Activated T-helper 1 cell treated with Interleukin-2 at 50 U/mL for 16 hours (primary cell): ENCODE measurements at places on chromosomes 13 and 19.
A peak's percentile ranks its signal among the peaks of the same experiment; 100 is the strongest.

DNA sequence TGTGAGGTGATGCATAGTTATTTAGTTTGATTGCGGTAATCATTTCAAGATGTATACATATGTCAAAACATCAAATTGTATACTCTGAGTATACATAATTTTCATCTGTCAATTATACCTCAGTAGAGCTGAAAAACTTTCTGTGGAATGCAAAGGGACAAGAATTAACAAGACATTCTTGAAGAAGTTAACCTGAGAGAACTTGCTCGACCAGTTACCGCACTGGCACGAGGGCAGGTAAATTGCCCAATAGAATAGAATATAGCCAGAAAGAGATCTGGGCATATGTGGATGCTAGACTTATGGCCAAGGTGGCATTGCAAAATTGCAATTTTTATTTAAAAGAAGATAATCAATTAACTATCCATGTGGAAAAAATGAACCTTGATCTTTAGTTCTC is 42.3 kb upstream of the GJB6 start:
- no peak for DNase-seq

DNA sequence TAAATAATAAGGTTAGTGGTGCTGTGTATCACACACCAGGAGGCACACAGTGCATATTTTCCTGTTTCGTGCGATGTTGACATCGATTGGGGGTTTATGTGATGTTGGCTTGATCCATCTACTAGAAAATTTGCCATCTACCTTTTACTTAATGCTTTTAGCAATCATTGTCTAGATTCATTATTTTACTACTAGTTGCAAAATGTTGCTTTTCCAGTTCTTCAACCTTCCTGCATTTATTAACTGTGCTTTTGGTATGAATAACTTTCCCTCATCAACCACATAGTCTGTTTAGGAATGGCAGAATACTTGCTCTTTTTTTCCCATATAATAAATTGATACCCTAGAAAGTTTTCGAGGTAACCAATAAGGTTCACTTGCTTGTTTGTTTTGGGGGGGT is 17.5 kb downstream of the C13orf42 start:
- no peak for DNase-seq

- DNase-seq: no peak
Measured at GRCh38 chr13:77565635-77566034, 30.1 kb downstream of the SCEL start.

- DNase-seq: no peak
Measured at GRCh38 chr13:51192348-51192747, 29.9 kb upstream of the FAM124A start.

GRCh38 chr13:30017880-30018279 is 167.5 kb upstream of the UBL3 start:
- DNase-seq: no peak

DNA sequence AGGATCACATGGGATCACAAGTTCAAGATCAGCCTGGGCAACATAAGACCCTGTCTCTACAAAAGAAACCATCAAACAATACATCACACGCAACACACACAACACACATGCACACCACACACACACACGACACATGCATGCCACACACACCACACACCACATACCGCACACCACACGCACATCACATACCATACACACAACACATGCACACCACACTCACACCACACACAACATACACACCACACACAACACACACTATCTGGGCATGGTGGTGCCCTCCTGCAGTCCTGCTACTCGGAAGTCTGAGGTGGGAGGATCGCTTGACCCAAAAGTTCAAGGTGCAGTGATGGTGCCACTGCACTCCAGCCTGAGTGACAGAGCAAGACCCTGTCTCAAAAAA is 198.3 kb downstream of the USP12 start:
- DNase-seq: no peak

DNA sequence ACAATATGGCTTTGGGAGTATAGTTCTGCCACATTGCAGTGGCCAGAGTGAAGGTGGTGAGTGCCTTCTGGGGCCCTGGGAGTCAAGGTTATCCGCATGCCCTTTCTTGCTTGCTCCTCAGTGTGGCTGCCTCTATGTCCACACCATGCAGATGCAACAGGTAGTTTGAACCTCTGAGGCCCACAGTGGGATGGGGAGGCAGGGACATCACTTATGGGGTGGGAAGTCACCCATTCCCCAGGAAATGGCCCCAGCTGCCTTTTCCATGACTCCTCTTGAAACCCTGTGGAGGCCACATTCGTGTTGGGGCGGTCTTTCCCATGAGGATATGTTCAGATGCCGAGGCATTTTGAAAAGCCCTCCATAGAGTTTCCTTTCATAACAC is 20.0 kb upstream of the ALOX5AP start:
- DNase-seq: no peak

DNA sequence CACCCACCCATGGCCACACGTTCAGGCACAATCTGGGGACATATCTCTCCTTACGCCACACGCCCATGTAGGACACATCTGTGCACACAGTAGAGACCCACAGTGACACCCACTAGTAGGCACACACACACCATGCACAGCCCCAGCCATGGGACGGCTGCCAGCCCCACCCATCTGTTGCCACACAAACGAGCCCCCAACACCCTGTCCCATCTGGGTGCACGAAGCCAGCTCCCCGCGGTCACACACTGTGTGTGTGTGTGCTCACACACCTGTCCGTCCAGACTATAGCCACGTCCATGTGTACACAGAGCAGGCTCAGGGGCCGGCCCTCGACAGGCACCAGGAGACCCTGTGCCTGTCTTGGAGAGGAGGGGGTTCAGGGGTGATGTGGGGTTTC is 10.6 kb downstream of the ERFL start:
- DNase-seq: no peak

DNA sequence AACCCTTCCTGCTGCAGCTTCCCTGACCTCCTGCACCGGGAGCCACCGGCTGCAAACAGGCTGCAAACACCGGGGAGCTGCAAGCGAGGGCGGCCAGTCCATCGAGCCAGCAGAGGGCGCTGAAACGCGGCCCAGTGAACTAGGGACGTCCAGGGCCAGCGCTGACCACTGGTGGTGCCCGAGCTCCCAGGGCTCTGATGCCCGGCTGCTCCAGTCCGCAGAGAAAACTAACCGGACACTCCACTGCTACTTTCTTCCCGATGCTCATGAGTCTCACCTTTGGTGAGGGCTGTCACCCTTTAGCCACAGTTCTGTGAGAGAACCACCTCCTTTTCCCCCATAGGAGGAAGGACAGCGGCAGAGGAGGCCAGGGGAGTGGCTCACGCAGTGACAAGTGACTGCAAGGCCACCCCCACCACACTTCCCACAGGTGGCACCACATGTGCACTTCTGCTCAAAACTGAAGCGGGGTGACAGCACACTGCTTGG is 82.8 kb upstream of the MTIF3 start:
- DNase-seq: peak; percentile 5

GRCh38 chr13:43629691-43630480 is 156.9 kb downstream of the ENOX1 start:
- DNase-seq: no peak

GRCh38 chr19:13844130-13844631 is 32.8 kb upstream of the NANOS3 start:
- no peak for DNase-seq

DNA sequence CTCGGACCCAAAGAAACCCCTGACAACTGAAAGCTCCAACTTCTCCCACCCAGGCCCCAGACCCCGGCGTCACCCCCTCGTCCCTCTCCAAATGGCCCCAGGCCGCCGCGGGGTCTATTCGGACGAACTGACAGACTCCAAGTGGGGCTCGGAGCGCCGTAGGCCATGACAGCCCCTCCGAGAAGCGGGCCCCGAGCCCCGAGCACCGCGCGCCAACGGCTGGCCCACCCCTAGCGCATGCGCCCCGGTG is 360 bp downstream of the DDX39A start:
- peak; percentile 71 for DNase-seq

DNA sequence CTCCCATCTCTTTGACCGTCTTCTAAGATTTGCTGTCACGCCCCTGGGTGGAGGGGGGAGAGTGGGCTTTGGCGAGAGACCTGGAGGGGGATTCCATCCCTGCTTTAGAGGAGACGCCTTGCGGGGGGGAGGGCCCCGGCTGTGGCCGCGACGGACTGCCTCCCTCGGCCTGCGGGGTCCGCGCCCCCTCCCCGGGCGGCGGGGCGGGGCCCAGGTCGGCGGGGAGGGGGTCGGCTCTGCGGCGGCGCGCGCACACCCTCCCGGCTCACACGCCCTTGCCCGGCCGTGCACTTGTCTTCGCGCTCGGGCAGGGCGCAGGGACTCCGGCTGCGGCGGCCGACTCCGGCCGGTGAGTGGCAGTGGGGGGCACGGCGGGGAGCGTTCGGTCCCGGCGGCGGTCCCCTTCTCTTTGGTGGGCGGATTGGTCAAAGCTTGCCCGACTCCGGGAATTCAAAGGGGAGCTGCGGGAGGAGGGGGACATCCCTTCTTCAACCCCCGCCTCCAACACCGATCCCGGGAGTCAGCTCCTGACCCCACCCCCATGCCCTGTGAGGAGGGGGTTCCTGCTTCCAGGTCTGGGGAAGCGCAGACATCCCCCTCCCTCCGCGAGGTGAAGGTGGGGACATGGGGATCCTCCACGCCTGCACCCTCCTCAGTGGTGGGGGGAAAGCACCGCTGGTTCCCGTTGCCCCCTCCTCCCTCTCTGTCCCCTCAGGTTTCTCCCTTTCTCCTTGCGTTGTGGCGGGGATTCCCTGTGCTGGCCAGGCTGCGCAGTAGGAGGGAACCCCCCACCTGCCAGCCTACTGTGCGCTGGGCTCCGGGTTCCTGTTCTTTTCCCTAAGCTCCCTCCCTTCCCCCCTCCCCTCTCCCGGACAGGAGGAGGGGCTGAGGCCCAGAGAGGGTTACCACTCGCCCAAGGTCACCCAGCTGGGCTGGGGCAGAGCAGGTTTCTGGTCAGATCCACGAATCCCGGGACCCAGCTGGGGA is 14.6 kb upstream of the KCNN1 start:
- DNase-seq: no peak
